Astrocyte of the cerebellum (primary cell): ENCODE measurements at places on chromosomes 7 and 10.
A peak's percentile ranks its signal among the peaks of the same experiment; 100 is the strongest.

DNA sequence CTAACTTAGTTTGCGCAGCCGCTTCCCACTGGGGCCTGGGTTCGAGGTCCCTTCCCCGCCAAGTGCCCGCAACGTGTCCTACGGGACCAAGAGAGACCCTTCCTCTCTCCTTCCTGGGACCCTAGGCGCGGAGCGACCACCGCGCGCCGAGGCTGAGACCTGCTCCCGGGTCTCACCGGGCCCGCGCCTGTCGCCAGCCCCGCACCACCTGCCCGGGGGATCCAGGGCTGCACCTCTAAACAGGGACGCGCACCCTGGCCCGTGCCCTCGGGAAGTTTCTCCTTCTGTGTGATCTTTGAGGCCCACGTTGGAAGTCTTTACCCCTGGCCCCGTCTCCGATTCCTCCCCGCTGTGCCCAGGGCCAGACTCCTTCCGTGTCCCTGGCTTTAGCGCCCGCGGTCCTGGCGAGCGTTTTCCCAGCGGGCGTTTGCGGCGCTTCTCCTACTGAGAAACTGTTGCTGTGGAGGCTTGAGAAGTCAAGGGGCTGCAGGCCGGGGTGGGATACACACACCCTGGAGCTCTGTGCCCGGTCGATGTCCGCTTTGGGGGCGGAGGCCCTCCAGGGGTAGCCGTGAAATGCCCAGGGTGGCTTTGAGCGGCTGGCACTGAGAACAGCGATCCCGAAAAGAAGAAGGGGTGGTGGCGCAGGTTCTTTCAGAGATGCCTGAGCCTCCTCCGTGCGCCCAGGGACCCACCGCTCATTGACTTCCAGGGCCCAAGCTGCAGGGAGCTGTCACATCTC, 575 bp downstream of the PLPP4 start:
- DNase-seq: no peak

DNA sequence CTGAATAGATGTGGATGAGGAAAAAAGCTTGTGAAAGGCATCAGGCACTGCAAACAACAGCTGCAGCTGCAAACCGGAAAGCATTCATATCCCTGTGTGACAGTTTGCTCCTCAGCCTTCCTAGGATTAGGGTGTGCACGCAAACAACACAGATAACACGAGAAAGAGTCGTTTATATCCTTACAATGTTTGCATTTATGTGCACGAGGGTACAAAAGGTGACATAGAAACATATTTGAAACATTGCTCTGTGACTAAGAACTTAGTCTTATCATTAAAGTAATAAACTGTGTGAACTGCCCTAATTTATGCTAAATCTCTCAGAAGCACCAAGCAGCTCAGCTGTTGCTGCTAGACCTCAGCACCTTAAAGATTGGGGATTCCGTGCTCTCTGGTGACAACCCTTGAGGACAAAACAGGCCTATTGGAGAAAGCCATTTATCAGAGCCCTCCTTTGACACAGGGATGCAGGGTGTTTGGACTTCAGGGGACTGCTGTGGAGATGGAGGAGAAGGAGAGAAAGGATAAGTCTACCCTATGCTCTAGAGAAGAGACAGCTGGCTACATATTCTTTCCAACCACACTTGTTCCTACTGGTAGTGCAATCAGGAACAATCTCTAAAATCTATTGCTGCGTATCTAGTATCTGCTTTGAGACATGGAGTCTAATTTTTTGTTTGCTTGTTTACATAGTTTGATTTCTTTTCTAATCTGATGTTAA, 176.2 kb downstream of the GNAT3 start:
- DNase-seq: no peak

- DNase-seq: no peak
These were observed 457.4 kb upstream of the TPK1 start for GRCh38 chr7:145293228-145293701.

DNA sequence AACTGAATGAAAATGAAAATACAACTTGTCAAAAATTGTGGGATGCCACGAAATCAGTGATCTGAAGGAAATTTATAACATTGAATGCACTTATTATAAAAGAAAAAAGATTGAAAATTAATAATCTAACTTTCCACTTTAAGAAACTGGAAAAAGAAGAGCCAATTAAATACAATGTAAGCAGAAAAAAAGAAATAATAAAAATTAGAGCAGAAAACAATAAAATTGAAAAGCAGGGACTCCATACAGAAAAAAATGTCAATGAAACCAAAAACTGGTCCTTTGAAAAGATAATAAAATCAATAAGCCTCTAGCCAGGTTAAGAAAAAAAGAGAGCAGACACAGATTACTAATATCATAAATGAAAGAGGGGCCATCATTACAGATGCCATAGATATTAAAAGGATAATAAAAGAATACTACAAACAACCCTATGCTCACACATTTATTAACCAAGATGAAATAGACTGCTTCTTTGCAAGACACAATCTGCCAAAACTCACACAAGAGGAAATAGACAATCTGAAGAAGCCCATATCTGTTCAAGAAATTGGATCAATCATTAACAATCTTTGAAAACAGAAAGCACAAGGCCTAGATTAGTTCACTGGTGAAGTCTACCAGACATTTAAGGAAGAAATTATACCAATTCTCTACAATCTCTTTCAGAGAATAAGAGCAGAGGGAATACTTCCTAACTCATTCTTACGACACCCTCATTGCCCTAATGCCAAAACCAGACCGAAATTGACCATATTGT, 233.8 kb upstream of the NEBL start:
- no peak for DNase-seq

- DNase-seq: no peak
These were observed 159.2 kb upstream of the FOXP2 start for GRCh38 chr7:114255404-114255841.

DNA sequence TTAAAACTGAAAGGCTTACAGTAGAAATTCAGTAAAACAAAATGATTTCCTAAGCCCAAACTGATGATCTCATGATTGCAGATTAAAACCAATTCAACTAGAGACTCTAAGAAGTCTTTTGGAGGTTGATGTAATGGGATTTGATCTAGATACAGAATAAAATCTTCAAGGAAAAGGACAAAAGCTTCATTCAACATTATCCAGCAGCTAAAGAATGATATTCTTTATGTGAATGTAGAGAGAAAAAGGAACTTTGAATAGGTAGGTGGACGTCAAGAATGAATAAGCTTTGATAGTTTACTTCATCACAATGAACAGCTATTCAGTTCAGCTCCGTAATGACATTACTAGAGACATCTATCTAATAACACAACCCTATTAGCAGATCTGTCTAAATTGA, 744.4 kb downstream of the PHTF2 start:
- DNase-seq: no peak

DNA sequence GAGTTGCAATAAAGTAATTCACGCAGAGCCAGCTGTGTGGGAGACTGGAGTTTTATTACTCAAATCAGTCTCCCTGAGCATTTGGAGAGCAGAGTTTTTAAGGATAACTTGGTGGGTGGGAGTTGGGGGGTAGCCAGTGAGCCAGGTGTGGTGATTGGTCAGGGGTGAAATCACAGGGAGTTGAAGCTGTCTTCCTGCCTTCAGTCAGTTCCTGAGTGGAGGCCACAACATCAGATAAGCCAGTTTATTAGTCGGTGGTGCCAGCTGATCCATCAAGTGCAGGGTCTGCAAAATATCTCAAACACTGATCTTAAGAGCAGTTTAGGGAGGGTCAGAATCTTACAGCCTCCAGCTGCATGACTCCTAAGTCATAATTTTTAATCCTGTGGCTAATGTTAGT, 3.3 kb upstream of the CYP51A1 start:
- no peak for DNase-seq

- no peak for DNase-seq
These were observed 64.7 kb downstream of the CDK14 start for GRCh38 chr7:90660819-90661218.

DNA sequence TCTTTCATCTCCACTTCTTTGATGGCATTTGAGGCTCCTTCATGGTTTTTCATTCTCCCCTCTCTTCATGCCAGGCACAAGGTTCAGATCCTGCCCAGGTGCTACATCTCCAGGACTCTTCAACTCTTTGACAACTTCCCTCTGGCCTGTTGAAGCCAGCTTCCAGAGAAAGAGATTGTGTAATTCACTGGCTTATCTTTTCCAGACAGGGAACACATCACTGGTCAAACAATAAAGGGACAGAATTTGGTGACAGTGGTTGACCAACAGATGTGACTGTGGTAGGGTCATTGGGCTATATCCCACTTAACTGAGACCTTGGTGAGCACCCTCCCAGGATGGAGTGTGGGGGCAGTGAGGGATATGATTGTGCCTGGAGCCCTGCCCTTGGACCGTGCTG, 111.4 kb upstream of the AGK start:
- no peak for DNase-seq

GRCh38 chr7:84981055-84981976, 205.5 kb downstream of the SEMA3D start:
- no peak for DNase-seq

- DNase-seq: peak; percentile 45
These were observed 10.3 kb downstream of the AKR1B1 start for GRCh38 chr7:134448356-134449229.

GRCh38 chr7:66359656-66360211, 154.6 kb downstream of the TPST1 start:
- no peak for DNase-seq

GRCh38 chr10:13637303-13637856, 50.6 kb downstream of the PRPF18 start:
- DNase-seq: no peak

GRCh38 chr10:129025787-129026186, 441.3 kb upstream of the MGMT start:
- no peak for DNase-seq

DNA sequence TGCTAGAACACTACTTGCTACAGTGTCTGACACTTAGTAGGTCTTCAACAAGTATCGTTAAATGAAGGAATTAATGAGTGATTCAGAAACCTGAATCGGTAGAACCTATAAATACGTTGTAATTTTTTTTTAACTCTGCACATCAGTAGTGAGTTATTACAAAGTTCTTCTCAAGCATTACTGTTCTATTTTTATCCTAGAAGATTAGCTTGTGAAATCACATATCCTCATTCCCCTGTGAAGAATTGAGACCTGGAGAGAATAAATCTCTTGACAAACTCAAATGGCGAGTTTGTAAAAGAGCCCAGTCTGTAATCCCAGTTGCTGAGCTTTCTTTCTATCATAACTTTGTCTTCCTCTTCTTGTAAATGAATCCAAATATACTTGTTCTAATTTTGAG, 34.7 kb downstream of the HYAL4 start:
- DNase-seq: no peak

DNA sequence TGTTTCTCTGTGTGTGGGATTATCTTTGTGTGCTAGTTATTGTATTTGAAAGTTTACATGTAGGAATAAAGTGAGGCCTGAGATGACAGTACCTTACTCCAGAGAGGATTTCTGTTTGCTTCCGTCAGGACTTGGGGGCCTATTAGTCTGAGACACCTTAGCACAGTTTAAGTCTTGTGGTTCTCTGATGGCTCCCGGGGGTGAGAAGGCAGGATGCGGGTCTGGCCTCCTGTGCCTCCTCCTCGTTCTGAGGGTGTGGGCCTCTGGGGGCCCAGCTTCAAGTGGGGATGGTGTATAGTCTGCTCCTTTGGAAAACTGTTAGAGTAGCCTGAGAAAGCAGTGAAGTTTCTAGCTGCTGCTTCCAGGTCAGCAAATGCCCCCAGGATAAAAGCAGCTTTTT, 12.4 kb downstream of the MTURN start:
- DNase-seq: no peak

GRCh38 chr10:17062955-17063484, 66.6 kb downstream of the CUBN start:
- no peak for DNase-seq

DNA sequence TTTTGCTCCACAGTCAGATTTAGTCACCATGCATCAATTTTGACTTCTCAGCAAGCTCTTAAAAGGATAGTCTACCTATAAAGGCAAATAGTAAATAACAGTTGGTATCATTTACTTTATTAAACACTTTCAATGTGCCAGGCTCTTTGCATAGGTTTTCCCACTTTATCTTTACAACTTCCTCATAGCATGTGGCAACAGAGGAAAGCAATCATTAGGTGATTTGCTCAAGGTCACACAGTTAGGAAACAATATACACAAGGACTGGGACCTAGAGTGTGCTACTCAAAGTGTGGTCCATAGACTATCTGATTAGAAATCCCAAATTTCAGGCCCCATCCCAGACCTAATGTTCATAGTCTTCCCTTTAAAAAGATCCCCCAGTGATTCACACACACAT, 212.3 kb downstream of the MTERF1 start:
- no peak for DNase-seq

GRCh38 chr7:128398016-128398840, 11.6 kb downstream of the IMPDH1 start:
- DNase-seq: no peak

DNA sequence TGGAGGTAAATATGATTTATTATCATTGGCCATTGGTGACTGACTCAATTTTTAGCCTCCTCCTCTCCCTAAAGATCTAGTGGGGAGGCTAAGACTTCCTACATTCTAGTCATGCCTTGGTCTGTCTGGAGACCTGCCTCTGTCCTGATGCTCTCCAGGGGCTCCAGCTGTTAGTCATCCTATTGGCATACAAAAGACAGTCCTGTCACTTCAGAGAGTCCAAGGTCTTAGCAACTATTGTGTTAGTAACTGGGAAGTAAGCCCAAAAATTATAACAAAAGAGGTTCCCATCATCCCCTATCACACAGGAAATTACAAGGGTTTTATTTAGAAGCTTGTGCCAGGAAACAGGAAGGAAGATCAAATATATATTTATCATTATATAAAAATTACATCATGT, 400.6 kb upstream of the VSTM2A start:
- no peak for DNase-seq

- no peak for DNase-seq
These were observed 6.9 kb downstream of the PFKP start for GRCh38 chr10:3074145-3074665.

DNA sequence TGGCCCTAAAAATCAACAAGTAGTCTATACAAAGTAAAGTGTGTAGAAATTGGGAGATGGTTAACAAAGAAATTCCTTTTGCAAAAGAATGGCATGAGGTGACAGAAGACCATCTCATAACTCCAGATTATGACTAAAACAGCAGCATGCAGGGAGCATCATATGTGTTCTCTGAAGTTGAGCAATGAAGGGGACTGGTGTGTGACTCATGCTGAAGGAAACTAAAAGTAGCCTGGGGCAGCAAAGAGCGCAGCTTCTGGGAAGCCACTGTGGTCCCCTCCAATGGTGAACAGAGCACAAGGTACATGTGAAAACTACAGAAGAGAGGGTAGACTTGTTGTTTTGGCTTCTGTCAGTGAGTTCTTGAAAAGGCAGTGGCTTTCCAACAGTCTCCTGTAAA, 133.4 kb downstream of the MACC1 start:
- DNase-seq: no peak

- no peak for DNase-seq
These were observed 247.0 kb upstream of the MKI67 start for GRCh38 chr10:128373071-128373749.
